ENCODE measurements at places on chromosomes 12 and 14. TPM values are rescaled to one million over a fixed set of nuclear protein-coding genes. Genes with fewer than 3 reads are reported as not detected.

RFLNA gene
- not detected for total RNA-seq

KIF5A gene
- total RNA-seq, result 0.89 TPM

KRT86 gene
- total RNA-seq, result 0.35 TPM

PLA2G1B gene
- 2.9 TPM for total RNA-seq

NPFF gene
- not detected for total RNA-seq

DNA sequence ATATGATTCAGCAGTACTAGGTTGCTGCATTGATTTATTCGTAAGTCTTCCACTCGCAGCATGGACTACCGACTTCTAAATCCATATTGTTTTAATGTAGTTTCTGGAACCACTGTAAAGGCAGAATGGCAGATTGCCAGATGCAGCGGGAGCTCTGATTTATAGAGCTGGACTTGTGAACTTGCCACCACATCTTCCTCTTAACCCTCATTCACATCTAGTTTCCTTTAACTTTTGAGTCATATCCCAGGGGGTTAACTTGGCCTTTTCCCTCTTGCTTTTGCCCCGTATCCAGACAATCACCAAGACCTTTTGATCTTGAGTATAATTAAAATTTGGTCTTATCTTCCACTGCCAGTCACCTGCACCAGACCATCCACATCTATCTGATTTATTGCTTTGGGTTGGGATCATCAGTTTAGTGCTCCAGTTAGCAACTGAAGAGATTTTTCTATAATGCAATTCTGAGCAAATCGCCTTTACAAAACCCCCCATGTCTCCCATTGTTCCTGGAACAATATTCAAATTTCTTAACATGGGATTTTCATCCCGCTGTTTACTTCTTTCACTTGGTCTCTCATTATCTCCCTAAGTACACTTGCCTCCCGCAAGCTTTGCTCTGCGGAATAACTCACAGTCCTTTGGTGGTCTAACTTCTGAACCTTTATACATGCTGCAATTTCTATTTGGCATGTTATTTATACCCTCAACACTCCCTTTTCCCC is 130.5 kb downstream of the ACSS3 start:
- DNase-seq, result no peak

- peak; percentile 24 for DNase-seq
Observed at GRCh38 chr12:67069451-67070306, 199.5 kb upstream of the CAND1 start.

DNA sequence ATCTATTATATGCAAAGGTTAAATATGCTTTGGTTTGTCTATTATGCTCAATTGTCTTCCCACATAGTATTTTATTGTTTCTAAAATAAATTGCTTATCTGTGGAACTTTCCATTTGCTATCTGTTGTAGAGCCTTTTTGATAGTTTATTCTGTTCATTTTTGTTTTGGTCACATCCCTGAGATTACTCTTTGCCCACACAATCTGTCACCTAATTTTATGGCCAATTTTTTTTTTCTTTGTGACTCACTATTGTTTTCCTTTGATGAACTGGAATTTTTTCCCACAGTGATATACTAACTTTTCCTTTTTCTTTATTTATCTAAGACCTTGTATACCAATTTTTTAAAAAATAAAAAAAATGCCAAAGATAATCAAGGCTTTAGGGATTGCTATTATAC is 61.1 kb downstream of the RASSF9 start:
- DNase-seq, result no peak

DNA sequence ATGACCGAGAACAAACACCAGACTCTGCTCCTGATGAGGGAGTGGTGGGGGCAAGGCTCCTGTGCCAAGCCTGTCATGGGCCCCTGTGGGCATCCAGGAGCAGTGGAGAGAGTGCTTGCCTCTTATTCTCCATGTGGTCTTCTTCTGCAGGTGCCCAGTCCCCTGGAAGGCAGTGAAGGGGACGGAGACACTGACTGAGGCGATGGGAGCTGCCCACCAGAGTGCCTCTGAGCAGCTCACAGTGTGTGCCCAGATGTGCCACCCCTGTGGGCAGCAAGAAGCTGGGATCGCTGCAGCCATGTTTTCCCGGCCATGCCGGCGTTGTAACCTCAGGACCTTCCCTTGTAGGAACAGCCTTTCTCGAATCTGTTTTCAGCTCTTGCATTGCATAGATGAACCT is 6.4 kb upstream of the EP400 start:
- DNase-seq, result no peak

- no peak for DNase-seq
Observed at GRCh38 chr14:96053248-96053599, 14.1 kb downstream of the C14orf132 start.
